M059J (cell line): ENCODE measurements at places on chromosomes 6 and 20.
A peak's percentile ranks its signal among the peaks of the same experiment; 100 is the strongest.

- DNase-seq = no peak
Measured at GRCh38 chr6:159061805-159062563, 17.2 kb upstream of the TAGAP start.

- DNase-seq = no peak
Measured at GRCh38 chr6:141996823-141997222, 135.9 kb upstream of the GJE1 start.

GRCh38 chr6:31203345-31203979 lies 33.0 kb upstream of the POU5F1 start:
- DNase-seq = peak; percentile 82

DNA sequence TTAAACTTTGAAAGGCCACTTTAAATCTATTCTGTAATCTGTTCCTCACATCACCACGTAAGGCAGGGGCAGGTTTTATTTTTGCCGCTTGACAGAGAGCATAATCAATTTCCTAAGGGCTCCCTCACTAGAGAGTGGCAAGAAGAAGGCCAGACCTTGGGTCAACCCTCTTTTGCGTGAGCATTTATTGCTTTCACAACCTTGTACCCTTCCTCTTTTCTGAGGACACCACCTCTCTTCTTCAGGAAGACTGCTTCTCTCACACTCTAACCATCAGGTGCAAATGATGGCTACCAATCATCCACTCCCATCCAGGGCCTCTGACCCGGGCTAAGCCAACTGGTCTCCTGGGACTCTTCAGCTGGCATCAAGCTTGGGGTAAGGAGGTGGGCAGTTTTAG lies 25.2 kb upstream of the QKI start:
- DNase-seq = no peak

GRCh38 chr6:134437376-134437775 lies 119.5 kb upstream of the SGK1 start:
- peak; percentile 61 for DNase-seq
